HL-60 (cell line): ENCODE measurements at places on chromosomes 12 and 14.
A peak's percentile ranks its signal among the peaks of the same experiment; 100 is the strongest.

GRCh38 chr12:96064271-96064670 lies 28.9 kb upstream of the LTA4H start:
- no peak for DNase-seq

- DNase-seq, result peak; percentile 86
Observed at GRCh38 chr12:132494294-132495164, 4.6 kb downstream of the FBRSL1 start.

DNA sequence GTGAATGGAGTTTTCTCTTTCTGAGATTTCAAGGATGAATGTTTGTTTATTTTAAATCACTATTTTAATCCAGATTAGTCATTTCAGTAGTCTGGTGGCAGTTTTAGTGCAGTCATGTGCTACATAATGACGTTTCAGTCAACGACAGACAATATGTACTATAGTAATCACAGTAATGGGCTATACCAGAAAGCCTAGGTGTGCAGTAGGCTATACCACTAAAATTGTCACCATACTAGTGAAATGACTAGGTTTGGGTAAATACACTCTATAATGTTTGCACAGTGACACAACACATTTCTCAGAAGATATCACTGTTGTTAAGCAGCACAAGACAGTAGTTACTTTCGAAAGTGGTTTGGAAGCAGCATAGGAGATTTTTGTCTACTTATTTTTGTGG lies 203.1 kb downstream of the ETNK1 start:
- no peak for DNase-seq

DNA sequence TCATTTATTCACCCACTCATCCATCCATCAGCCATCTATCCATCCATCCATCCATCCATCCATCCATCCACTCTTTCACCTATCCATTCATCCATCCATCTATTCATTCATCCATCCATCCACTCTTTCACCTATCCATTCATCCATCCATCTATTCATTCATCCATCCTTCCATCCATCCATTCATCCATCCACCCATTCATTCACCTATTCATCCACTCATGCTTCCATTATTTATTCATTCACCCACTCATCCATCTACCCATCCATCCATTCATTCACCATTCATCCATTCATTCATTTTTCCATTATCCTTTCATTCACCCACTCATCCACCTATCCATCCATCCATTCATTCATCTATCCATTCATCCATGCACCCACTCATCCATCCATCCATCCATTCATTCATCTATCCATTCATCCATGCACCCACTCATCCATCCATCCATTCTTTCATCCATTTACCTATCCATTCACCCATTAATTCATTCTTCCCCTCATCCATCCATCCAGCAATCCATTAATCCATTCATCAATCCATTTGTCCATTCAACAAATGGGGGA lies 360.9 kb downstream of the ADGRD1 start:
- DNase-seq, result no peak

DNA sequence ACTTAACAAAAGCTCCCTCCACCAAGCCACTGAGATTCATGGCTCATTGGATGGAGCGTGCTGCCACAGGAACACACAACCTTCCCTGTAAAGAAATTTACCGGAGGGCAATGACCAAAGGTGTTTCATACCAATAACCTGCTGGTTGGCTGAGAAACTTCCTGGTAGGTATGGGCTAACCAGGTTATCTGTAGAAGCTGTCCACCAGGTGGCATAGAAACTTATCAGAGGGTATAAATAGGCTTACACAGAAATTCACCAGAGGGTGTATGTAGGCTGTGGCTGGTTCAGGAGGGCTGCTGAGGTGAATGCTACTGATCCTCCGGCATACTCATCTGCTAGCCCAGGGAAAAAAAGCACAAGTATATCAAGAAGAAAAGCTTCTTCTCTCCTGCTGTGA lies 27.1 kb upstream of the MTERF2 start:
- no peak for DNase-seq

DNA sequence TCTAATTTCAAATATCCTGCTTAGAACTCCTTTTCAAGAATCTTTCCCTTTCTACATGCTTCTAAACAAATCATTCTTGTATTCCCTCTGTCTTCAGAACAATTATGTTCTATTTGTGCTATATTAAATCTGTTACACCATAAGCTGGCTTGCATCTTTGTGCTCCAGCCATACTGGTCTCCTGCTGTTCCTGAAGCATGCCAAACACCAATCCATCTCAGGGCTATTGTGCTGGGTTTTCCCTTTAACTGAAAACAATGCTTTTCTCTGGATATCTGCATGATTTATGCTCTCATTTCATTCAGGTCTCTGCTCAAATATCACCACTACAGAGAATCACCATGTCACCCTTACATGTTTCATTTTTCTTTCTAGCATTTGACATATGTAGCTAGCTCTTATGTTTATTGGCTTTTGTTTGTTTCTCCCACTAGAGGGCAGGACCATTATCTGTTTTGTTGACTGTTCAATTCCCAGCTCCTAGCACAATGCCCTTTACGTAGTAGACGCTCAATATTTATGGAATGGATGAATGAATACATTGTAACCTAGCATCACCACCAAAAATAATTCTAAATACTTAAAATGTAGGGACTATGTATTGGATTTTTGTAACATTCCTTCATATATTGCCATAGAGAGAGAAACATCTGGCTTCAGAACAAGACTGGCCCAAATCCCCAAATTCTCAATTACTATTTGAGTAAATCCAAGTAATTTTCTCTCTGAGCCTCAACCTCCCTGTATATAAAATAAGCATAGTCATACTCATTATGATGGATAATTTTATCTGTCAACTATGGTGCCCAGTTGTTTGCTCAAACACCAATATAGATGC lies 302.0 kb upstream of the SYT1 start:
- no peak for DNase-seq

DNA sequence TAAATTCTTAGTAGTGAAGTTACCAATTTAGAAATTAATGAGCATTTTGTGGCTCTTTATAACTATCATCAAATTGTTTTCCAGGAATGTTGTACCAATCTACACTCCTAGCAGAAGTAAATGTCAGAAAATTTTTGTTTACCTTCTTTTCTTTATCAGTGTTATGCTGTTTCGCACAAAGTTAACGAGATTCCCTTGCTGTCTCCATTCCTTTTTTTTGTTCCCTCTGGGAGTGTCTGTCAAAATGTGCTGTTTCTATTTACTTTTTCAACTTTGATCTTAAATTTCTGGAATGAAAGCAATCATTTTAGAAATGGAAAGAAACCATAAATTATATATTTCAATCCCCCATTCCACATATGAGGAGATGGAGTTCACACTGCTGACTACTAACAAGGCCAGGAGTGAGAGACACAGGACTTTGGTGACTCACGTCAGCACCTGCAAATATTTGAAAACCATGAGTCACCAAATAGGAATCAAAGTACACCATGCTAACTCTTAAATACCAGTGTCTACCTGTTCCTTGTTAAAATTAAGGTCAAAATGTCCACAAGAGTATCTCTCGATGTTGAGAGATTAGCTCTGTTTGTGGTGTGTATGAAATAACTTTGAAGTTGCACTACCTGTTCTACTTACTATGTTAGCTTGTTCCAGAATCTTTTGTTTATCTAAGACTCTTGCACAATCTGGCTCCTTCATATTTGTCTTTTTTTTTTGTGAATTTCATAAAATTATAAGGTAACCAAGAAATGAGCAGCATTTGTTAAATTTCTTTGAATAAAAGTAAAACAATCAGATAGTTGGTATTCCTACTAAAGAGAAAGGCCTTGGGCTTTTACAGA lies 106.0 kb downstream of the RMST start:
- DNase-seq, result no peak

GRCh38 chr14:104758981-104759969 lies 6.3 kb downstream of the SIVA1 start:
- DNase-seq, result no peak

GRCh38 chr12:47387994-47388393 lies 308.2 kb upstream of the AMIGO2 start:
- DNase-seq, result no peak

DNA sequence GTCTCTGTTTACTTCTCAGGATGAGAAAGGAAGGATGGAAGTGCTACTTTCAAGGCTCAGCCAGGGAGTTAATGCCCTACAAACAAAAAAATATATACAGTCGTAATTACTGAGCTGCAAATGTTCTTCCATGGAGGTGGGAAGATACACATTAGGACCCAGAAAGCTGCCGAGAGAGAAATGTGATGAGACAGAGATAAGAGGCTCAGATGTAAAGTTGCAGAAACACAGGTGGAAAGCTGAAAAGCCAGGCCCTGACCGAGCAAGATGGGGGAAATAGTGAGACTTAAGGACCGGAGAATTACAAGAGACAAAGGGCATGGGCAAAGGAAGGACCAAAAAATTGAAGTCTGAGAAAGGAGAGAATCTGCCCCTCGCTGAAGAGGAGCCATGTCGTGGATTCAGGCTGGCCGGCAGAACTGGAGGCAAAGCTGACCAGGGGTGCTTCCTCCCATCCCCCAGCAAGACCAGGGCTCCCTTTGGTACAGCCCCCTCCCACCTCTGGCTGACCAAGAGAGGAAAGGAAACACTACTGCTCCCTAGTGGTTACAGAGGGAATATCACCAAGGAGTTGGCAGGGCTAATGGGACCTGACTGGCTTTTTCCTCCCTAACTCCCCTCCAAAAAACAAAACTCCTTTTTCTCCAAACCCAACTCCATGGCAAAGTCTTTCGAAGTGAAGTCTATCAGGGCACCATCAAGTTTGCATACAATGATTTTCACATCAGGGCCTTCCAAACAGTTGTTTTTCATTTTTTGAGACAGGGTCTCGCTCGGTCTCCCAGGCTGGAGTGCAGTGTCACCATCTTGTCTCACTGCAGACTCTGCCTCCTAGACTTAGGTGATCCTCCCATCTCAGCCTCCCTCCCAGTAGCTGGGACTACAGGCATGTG lies 12.1 kb downstream of the ZFHX2 start:
- DNase-seq, result peak; percentile 36

DNA sequence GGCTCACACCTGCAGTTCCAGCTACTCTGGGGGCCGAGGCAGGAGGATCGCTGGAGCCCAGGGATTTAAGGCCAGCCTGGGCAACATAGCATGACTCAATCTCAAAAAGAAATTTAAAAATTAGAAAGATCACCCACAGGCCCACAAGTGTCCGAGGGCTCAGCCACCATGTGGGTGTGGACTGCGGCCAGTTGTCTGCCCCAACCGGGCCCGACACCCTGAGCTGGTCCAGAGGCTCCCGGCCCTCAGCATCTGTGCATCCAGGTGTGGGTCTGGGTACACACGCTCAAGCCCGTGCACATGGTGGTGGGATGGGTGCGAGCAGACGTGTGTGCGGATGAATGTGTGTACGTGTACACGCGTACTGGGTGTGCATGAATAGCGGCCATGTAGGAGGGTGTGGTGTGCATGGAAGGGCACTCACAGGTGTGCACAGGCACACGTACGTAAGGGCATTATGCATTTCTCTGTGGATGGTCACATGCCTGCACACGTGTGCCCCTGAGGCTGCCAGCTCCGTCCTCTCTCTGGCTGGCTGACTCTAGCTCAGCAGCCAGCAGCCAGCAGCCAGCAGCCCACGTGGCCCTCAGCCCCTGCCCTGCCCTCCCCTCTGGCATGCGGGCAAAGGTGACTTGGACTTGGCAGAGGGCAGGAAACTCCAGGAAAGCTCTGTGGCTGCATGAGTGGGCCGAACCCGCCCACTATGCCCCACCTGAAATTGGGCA lies 23.3 kb upstream of the NUDT14 start:
- no peak for DNase-seq

- DNase-seq, result no peak
Observed at GRCh38 chr12:57511588-57512325, 8.6 kb downstream of the DDIT3 start.

DNA sequence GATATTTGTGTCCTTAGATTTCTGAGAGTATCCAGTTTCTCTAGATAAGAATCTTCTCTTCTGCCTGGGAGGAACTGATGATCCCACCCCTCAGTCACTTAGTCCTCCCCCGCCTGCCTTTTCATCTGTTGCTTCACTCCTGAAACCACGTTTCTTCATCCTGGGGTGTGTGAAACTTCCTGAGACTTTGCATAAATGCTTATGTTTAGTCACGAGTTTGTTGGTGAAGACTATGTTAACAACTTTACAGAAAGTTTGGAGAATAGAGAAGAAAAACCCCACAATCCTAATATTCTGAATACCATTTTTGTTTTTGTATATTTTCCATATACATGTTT lies 33.2 kb downstream of the MARK3 start:
- DNase-seq, result peak; percentile 93

DNA sequence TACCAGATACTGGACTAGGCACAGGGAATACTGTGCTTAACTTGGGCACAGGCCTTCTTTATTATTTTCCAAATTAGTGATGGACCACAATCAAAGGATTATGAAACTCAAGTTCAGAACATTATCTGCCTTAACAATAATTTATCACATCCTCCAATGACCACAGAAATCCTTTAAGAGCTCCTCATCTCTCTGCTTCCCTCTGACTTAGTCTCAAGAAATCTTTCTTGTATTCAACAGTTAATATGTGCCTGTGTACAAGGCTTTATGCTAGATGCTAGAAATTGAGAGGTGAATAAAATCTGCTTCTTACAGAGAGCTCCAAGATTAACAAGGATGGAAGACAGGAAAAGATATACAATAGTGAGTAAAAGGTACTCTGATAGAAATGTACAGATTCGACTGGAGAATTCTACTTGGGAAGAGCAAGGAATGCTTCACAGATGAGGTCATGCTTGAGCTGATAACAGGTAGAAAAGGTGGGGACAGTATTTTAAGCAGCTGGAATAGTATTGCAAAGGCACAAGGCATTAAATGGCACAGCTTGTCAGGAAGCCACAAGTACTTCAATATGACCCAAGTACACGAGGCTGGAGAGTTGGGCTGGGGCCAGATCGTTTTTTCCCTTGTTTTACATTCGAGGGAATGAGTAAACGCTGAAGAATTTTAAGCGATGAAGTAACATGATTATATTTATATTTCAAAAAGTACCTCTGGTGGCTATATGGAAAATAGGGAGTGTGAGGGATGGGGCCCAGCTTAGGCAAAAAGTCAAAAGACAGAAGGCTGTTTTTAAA lies 55.1 kb upstream of the ARID2 start:
- DNase-seq, result no peak

- DNase-seq, result peak; percentile 70
Observed at GRCh38 chr14:24013654-24014514, 25.2 kb downstream of the DHRS4L2 start.

DNA sequence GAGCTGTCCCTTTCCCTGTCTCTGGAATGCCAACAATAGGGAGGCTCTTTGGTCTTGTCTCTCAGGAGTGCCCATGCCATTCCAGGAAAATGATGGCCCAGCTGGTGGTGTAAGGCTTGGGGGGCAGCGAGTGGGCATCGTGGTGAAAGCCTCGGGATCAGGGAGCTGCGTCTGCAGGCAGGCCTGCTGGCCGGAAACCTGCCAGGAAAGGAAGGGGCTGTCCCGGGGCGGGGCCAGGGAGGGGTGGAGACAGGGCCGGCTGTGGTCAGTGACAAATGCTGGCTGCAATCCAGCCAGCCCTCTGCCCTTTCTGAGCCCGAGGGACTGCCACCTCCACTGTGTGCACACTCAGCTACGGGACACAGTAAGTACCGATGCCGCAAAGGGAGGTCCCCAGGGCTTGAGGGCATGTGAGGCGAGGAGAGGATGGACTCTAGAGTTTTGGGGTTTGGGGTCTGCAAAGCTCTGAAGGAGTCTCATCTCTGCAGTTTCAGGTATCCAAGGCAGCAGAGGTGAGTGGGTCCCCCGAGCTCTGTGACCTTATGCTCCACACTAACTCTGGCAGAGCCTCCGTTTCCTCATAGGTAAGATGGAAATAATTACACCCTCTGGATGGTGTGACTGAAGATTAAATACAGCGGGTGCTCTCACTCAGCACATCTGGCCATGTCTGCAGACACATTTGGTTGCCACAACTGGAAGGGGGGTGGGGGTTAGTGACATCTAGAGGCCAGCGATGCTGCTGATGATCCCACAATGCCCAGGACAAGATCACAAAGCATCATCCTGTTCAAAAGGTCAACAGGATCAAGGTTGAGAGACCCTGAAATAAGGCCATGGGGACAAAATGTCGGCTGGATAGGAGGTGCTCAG lies at the start of gene SERPINA5:
SERPINA5 (plus strand) TSS at position 300 of the 873 bp plus-strand sequence. CDS start 5,937 bp downstream, outside the sequence.
- no peak for DNase-seq
